NCI-H1436 treated with DMSO at 0.1 percent for 48 hours (cell line): ENCODE measurements at places on chromosomes 5 and 9.
A peak's percentile ranks its signal among the peaks of the same experiment; 100 is the strongest.

DNA sequence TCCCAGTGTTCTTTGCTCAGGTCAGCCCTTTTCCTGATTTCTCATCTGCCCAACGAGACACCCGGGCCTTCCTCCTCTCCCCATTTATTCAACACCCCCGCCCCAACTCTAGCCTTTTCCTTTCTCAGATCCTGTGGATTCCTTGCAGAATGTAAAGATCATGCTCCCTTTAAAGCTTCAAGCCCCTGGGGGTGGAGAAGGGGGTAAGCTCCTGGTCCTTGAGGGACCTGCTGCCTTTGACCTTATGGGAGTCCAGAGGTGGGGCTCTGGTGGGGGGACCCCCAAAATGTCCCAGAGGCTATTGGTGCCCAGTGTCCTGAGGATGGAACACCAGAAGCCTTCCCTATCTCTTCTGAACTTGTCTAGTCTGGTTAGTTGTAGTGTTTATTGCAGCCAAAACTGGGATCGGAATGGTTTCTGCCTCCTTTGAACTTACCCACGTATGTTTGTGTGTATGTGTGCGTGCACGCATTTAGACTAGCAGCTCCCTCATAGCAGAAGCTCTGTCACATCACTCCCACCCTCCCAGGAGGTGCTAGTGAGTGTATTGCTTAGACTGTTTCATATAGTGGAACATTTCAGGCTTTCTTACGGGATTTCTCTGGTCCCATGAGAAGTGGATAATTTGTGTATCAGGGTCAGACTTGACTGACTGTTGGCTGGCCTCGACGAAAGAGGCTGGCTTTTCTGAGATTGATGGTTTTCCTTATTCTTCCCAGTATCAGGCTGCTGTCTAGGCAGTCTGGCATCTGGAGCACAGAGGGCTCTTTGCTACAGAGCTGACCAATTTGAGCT, 1.1 kb downstream of the GALNT10 start:
- no peak for DNase-seq

GRCh38 chr9:136147890-136148714, 29.4 kb upstream of the TMEM250 start:
- no peak for DNase-seq

- DNase-seq = no peak
These were observed 18.8 kb downstream of the MAP1B start for GRCh38 chr5:72125941-72126620.

DNA sequence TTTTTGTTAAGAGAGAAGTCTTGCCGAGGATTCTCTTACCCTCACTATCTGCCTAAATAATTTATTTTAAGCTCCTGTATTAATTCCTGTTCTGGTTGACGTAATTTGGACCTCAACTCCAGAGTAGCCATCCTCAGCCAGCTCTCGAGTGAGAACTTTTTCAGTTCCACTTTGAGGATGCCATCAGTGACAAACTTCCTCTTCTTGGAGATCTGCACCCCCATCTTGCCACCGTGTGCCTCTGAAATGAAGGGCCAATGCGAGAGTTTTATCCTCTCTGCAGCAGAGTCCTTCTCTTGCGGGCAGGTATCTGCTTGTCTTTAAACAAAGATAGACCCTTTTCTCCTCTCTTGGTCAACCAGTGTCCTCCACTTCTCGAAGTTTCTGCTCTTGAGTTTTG, 19.5 kb upstream of the TMEM174 start:
- DNase-seq = no peak

- DNase-seq = no peak
These were observed 283.3 kb upstream of the TUT7 start for GRCh38 chr9:86637515-86637914.

GRCh38 chr5:139836469-139837208, 41.0 kb downstream of the PSD2 start:
- DNase-seq = no peak

DNA sequence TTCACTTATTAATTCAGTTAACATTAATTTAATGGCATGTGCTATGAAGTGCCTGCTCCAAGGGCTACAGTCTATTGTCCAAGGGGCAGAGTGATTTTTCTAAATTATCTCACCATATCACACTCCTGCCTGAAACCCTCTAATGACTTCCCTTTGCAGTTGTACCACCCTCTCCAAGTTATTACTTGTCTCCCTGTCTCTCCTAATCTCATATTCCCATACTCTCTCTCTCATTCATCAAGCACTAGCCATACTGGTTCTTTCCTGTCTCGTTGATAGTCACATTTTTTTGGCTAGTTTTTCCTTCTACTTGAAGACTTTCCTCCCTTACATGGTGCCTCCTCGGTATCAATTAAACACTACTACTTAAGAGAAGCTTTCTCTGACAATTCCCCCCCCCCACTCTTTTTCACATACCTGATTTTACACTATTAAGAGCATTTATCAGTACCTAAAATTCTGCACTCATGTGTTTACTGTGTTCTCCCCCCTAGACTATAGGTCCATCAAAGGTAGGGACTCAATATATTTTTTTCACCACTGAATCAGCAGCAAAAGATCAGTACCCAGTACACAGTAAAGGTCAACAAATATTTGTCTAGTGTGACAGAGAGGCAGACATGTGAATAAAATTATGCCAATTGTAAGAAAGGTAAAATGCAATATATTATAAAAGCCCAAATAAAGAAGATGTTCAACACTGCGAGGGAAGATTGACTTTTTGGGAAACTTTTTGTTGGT, 19.0 kb downstream of the RICTOR start:
- no peak for DNase-seq

- no peak for DNase-seq
These were observed 324.8 kb downstream of the PRELID2 start for GRCh38 chr5:145510324-145510723.

DNA sequence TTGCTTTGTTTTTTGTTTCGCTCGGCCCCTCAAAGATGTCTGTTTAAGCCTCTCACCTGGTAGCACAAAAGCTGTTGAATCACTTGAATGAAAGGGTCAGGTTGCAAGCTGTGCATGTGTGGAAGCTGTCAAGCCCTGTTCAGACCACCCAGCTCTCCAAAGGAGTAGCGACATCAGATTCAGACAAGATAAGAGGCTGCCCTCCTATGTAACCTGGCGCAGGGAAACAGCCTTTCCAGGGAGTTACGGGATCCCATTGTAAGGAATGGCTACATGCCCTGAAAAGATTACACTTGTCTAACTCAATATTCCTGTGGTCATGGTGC, 2.9 kb downstream of the FREM1 start:
- DNase-seq = no peak

DNA sequence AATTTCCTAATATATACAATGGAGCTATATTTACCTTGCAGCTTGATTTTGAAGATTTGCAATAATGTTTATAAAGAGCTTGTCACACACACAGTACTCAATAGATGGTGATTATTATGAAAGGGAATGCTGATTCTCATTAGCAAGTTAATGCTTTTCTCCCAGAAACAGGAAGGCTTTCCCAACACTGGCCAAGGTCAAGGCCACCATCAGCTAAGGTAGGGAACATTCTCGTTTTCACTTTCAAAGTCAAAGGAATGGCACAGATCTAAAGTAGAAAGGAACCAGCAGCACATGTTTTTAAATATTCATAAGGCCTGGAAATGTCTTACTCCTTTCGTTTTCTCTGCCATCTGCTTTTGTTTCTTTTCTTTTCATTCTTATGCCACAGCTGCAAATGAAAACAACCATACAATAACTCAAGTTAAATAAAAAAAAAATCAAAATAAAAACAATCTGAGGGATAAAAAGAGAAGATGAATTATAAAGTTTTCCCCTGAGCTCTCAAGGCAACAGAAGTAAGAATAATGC, 266.8 kb downstream of the CRB2 start:
- no peak for DNase-seq

DNA sequence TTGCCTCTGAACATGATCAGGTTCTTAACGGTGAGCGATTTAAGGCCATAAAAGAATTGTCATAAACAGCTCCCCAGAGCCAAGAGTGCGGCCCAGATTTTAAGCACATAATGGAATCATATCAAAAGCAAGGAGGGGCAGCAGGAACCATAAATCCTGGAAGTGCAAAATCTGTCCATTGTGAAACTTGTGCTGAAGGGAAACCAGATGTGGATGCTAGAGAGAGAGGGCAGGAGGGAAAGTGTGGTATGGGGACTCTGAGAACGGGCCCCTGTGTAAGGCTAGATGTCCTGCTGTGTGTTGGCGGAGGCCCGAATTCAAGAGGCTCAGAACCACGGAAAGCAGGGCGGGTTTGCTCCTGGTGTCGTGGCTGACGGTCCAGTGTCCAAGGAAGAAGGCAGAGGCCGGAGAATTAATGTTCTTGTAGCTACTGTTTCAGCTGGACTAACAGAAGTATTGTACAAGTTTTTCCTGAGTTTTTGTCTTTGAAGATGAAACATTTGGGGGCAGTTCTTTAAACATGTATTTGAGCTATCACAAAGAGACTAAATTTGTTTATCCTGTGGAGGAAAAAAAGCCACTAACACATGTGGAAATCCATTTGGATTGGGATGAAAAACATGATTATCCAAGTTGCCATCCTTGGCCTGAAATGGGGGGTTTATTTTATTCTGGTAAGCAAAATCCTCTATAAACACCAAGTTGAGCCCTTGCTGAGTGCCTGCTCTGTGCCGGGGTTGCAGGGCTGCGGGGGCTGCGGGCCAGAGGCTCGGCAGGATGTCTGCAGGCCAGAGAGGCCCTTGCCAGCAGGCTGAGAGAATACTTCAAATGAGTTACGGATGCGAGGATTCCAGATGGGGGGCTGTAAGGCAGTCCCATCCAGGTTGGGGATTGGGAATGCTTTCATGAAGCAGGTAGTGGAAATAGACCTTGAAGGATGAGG, 9.2 kb upstream of the CXCL14 start:
- DNase-seq = no peak

- peak; percentile 10 for DNase-seq
These were observed 10.5 kb downstream of the TMEM174 start for GRCh38 chr5:73183481-73183891.

- DNase-seq = no peak
These were observed 60.4 kb upstream of the CKMT2 start for GRCh38 chr5:81172710-81173109.

- DNase-seq = no peak
These were observed at the start of gene CMBL for GRCh38 chr5:10307206-10308148. CMBL (minus strand) TSS chr5:10307902; CDS start chr5:10290762, 17,140 bp downstream.

DNA sequence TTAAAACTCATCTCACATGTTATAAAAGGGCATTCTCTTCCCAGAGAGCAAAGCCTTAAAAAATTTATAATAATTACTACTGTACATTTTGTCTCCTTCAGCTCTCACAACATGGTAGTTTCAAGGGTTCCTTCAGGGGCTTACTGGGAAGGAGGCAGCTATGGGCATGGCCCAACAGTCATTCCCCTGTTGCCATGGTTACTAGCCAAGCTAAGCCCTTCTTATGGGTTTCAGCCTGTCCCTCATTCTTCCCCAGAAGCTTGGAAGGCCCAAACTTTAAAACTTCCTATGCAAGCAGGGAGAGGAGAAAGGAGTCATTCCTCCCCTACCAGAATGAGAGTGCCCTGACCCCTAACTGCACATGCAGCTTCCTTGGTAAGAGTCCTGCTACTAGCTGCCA, 82.2 kb upstream of the CNTLN start:
- DNase-seq = no peak

DNA sequence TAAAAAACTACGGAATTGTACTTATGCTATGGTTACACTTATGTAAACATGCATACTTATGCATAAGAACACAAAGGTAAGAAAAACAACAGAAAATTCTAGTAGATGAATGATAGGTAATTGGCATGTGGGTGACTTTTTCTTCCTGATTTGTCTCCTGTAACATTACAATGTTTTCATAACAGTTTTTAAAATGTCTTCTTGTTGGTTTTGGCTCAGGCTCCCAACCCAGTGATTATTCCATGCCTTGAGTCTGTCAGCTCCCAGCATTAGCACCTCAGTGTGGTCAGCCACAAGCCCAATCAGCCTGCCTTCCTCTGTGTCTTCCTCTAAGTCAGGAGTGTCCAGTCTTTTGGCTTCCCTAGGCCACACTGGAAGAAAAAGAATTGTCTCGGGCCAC, 7.9 kb upstream of the FOXE1 start:
- DNase-seq = no peak

- no peak for DNase-seq
These were observed 2.3 kb downstream of the ALAD start for GRCh38 chr9:113398796-113399195.

DNA sequence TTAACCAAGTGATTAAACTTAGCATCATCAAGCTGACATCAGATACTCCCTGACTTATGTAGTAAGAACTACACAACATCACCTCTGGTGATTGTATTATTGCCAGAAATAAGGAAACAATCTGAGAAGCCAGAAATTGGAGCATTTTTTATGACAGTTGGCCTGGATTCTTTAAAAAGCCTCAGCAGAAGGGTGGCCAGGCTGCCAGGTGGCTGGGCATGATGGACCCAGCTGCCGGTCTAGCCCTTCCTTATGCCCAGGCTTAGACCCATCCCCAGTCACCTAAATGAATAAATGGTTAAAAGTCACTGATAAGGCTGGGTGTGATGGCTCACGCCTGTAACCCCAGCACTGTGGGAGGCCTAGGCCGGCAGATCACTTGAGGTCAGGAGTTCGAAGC, 12.8 kb downstream of the OR1K1 start:
- no peak for DNase-seq

- no peak for DNase-seq
These were observed 386.9 kb upstream of the TLE4 start for GRCh38 chr9:79184831-79185230.

DNA sequence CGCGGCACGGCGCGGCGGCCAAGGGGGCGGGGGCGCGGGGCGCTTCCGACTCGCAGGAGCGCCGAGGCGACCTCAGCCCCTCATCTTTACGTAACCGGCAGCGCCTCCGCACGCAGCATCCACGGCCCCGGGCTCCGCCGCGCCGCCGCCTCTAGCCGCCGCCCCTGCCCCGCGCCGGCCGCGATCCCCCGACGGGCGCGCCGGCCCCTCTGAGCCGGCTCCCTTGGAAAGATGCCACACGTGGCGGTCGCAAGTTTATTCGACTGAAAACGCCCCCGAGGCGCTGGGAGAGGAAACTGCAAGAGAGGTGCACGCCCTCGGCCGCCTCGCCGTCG, 1.0 kb downstream of the KLF9 start:
- no peak for DNase-seq

DNA sequence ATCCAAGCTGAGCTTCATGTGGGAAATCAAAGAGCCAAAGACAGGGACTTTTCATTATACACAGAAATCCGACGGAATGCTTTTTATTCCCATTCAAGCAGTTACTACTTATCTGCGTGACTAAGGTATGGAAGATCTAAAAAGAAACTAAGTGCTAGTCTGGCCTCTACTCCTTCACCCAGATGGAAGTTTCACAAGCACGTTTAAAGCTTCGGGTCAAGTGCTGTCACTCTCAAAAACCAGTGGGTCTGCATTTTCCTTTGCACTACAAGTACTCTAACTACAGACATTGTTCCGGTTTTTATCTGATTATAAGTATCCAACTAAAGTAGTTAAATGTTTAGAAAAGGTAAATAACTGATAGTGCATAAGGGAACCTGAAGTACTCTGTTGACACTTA, 13.7 kb upstream of the MTAP start:
- DNase-seq = no peak

- no peak for DNase-seq
These were observed 159.7 kb downstream of the DOCK2 start for GRCh38 chr5:169796731-169797130.

DNA sequence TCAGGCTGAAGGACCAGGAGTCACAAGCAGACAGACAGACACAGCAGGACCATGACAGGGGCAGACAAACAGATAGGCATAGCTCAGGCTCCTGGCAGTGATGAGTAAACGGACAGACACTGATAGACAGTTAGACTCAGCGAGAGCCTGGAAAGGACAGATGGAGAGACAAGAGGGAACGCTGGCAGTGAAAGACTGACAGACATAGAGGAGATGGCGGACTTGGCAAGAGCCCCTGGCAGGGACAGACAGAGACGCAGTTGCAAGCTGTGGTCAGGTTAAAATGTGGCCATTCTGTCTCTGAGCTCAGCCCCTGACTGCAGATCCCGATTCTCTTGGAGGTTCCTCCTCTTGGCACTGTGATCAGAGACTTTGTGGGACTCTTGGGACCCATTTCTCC, 13.6 kb downstream of the CSF2 start:
- DNase-seq = no peak
